ENCODE measurements at places on chromosomes 5 and 9.

DNA sequence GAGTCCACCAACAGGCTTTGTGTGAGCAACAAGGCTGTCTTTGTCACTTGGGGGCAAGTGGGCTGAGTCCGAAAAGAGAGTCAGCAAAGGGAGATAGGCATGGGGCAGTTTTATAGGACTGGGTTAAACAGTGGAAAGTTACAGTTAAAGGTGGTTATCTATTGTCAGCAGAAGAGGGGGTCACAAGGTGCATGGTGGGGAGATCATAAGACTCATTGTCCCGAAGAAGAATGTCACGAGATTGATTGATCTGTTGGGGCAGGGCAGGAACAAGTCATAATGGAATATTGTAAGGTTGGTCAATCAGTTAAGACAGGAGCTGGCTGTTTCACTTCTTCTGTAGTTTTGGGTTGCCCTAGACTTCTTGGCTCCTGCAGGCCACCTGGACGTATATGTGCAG is 7.6 kb upstream of the HMGCS1 start:
- DNase-seq, result no peak

GRCh38 chr9:137478962-137479861 is 20.1 kb upstream of the NSMF start:
- DNase-seq, result no peak

- DNase-seq, result no peak
Measured at GRCh38 chr9:101427358-101427757, 8.2 kb downstream of the ALDOB start.

DNA sequence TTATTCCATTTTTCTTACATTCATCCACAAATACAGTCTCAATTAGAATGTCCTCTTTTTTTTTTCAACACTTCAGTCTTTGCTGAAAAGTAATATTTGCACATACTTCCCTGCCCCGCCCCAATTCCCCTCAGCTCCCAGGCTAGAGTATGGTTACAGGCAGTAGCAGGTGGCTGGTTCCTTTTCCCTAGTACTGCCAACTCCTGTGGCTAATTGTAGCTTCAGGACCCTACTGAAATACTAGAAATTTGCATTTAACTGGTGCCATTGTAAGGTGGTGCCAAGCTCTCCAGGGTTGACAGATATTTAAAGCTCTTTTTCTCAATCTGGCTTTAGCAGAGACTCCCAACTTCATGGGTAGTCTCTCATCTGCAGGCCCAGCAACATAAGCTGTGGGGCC is 80.3 kb downstream of the FAM81B start:
- no peak for DNase-seq
